NCI-H1436 treated with DMSO at 0.1 percent for 48 hours (cell line): ENCODE measurements at places on chromosomes 1 and 21.
A peak's percentile ranks its signal among the peaks of the same experiment; 100 is the strongest.

- no peak for DNase-seq
Measured at GRCh38 chr1:205600085-205600484, 31.7 kb downstream of the ELK4 start.

DNA sequence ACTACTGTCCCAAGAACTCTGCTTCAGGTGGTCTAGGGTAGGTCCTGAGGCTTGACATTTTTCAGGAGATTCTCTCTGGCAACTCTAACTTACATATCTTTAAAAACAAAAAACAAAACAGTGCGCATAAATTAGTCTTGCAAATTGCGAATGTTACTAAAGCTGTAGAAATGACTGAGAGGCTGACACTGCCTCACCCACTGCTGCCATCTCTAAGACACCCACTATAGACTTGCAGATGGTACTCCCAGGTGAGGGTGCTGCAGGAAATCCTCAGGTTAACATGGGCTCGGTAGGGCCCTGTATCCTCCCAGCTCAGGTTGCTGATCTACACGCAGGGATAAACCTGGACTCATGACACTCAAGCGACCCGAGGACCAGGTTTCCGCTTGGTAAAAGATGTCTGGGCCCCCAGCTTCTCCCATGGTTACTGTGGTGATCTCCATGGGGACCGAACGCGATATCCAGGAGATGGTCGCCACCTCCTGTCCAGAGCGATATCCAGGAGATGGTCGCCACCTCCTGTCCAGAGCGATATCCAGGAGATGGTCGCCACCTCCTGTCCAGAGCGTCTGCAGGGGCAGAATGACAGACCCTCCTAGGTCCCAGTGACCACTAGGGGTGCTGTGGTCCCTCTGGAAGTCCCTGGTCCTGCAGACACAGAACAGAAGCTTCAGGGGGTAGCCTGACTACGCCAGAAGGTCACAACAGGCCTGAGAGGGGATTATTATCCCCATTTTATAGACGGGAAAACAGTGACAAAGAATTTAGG is 16.2 kb upstream of the LY9 start:
- DNase-seq = no peak

- DNase-seq = no peak
Measured at GRCh38 chr1:65422241-65423203, 2.1 kb downstream of the LEPR start.

DNA sequence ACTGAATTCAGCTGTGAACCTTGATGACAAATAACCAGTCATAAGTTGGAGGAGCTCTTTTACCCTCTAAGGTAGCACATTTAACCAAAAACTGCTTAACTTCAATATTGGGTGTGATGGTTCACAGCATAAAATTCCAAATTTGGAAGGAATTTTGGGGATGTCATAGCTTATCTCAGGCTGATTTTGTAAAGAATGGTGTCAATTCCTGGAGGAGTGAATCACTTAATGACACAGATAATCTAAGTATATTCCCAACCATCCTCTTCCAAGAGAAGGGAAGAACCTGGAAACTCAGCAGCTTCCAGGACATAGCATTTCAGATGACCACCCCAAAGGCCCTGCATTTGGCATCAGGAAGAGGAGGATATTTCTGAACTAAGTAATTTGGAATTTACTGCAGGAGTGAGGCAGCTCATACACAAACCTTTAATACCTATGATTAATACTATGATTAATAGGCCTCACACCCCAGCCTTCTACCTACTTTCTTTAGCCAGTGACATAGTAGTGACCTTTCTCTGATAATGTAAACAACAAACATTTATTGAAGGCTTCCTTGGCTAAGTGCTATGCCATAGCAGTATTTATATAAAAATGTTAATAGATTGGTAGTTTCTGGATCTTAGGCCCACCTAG is 14.5 kb downstream of the GLUL start:
- DNase-seq = no peak

DNA sequence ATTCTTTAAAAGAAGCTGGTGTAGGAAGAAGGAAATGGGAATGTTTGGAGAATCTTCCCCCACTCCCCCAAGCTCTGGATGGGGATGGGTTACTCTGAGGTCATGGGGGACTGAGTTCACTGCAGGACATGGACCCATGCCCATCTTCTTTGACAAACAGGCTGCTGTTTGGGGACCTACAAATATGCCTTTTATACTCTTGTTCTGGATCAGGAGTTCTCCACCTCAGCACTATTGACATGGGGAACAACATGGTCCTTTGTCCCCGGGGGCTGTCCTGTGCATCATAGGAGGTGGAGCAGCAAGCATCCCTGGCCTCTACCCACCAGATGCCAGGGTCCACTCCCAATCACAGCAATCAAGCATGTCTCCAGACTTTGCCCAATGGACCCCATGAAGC is 365.8 kb upstream of the C1orf174 start:
- DNase-seq = no peak

- DNase-seq = no peak
Measured at GRCh38 chr1:54314696-54315095, 91.5 kb downstream of the SSBP3 start.

DNA sequence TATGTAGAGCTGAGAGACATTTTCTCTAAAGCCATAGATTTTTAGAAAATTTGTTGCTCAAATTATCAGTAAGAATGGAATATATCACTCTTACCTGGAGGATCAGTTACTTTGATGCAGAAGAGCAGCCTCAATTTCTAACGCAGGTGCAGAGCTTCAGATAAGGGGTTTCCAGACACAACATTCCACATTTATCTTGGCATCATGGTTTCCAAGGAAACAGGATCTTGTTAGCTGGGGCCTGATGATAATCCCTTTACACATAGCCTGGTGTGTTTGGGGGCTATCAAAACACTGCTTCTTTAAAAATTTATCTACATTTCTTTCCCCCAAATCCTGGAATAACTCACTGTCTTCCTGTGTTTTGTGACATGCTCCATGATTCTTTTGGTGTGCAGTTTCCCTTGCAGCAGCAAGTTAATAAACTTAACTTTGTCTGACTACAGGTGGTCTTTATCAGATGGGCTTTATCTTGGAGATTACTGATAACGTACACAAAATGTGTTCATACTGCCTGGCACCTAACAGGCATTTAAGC is 2.7 kb upstream of the STX12 start:
- DNase-seq = no peak

DNA sequence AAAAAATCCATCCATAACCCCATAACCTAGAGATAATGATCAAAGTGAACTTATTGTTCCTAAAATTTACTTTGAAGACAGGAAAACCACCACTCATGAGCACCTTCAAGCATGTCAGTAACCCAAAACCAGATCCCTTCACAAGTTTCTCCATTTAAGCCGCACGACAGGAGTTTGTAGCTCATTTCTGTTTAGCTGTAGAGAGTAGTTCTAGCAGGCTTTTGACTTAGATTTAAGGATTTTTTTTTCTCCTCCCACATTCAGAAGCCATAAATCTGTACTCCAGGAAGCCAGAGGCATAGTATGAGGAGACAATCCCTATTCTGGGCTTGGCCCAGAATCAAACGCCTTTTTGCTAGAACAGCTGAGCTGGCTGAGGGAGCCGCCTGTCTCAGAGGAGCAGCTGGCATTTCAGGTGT is 25.6 kb downstream of the TOMM20 start:
- no peak for DNase-seq

- no peak for DNase-seq
Measured at GRCh38 chr1:113210248-113210647, 137.2 kb downstream of the LRIG2 start.

- no peak for DNase-seq
Measured at GRCh38 chr1:14773396-14774025, 175.0 kb downstream of the KAZN start.

DNA sequence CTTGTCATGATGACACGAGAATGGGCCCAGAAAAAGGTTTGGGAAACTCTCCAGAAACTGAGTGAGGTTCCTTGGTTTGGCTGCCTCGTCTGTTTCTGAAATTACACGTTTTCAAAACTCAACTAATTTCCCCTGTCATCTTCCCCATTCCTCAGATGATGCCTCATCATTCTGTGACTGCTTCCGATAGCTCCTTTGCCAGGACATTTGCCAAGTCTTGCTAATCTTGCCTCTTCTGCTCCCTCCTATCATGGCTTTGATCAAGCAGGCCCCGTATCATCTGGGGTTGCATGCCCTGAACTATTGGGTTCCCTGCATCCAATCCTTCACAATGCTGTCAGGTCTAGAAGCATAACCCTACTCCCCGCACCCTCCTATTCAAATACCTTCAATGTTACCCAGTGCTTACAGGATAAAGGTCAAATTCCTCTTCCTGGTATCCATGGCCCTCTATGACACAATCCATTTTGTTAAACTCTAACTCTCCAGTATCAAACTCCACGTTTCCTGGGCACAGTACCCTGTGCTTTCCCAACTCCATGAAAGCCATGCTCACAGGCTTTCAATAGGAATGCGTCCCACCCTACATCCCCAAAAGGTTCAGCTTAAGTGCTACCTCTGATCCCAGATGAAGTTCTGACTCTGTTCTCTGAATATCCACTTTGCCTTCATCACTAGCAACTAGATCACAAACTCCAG is 22.2 kb upstream of the TMEM200B start:
- no peak for DNase-seq

- DNase-seq = no peak
Measured at GRCh38 chr1:208108646-208109330, 135.4 kb downstream of the PLXNA2 start.

GRCh38 chr1:58649555-58649954 is 50.3 kb downstream of the MYSM1 start:
- no peak for DNase-seq

GRCh38 chr1:159879977-159880376 is 17.5 kb upstream of the VSIG8 start:
- DNase-seq = no peak

GRCh38 chr21:34669149-34669879 is 520 bp downstream of the CLIC6 start:
- DNase-seq = no peak

GRCh38 chr1:42960122-42960390 is 1.4 kb upstream of the SLC2A1 start:
- no peak for DNase-seq

DNA sequence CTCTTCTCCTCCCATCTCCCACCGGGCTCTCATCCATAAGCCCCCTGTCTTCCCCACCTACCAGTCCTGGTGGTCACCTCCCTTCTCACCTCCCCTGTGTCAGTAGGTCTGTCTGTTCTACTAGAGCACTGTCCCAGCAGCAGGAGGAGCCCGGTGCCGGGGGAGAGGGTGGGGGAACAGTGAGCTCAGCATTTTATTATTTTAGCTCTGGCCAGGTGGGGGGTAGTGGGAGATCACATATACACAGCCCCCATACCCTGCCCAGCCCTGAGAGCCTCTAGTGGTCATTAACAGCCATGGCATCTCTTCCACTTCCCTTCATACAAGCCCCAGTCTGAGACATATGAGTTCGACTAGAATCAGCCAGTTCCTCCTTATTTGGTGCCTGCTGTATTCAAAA is at the start of gene TMOD4:
TMOD4 (minus strand) TSS at position 119 of the 400 bp plus-strand sequence. CDS start 1,106 bp downstream, outside the sequence.
- no peak for DNase-seq

GRCh38 chr1:24926563-24927249 is 3.4 kb downstream of the RUNX3 start:
- no peak for DNase-seq

- DNase-seq = no peak
Measured at GRCh38 chr1:104946558-104947210, 1197.0 kb downstream of the AMY1C start.

DNA sequence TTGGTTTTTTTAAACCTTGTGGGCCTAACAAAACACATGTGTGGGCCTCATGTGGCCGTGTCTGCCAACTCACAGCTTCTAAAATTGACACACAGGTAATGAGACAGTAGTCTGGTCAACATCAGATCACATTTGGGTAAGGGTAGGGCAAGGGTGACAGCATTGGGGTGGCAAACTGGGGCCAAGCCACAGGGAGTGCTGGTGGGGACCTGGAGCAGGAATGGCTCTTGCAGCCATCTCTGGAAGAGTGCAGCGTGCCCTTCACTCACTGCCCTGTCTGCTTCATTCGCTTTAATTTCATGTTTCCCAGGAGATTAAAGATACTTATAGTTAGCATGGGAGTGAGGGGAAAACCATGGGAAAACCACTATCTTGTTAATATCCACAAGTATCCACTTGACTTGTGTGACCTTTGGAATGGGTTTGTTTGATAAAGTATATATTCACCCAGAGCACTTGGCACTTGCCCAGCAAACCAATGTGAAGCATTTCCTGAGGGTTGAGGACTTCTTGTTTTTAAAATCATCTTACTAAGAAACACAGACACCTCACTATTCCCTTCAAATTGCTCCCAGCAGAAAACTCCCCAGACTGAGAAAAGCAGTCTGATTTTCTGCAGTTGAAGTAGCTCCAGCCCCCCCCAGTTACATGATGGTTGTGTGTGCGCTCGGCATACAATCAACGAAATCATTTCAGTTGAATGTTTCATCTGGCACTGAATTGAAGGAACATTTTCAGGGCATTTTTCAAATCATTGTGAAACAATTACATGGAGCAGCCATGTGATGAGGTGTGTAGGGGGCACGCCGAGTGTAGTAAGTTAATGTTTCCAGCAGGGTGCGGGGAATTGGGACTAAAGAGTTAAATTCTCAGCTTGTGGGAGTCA is 175.7 kb downstream of the VPS13D start:
- no peak for DNase-seq

- DNase-seq = no peak
Measured at GRCh38 chr1:48462716-48463302, 9.2 kb downstream of the SPATA6 start.

DNA sequence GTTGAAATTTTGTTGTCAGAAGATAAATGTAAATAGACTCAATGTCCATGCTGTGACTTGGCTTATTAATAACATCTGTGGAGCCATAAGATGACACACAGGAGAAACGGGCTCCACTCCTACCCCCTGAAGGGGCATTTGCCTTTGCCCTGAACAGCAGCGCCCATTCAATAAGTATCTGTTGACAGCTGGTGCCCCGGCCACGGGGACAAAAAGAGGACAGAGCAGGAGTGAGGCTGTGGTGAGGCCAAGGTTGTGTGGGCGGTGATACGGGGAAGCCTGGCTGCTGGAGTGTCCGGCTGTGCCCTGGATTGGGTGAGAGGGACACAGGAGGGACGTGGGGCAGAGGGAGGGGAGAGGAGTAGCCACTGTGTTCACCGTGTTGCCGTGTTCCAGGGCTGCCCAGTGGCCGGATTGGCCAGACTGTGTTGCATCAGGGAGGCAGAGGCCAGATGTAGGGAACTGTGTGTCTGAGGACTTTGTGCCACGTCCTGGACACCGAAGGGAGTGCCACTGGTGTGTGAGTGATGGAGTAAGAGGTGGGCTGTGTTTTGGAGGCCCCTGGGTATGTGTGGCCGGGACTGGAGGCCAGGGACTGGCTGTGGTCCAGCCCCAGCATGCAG is 15.1 kb downstream of the PRMT2 start:
- DNase-seq = no peak

DNA sequence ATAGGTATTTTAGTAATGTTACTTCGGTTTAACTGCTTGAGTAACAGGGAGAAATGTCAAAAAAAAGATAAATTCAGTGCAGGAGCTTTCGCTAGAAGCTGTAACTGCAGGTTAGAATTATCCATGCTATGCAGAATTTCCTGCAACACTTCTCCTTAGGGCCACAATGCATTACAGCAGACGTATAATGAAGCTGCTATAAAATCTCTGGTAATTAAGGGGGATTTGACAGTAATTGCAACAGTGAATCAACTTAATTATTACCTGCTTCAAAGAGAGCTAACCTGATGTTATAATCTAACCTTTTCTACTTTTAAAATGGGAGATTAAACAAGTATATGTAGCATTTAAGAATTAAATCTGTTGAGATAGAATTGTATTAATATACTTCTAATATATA is 92.6 kb downstream of the ATG4C start:
- peak; percentile 18 for DNase-seq
